ENCODE measurements at places on chromosomes 7 and 10.

DNA sequence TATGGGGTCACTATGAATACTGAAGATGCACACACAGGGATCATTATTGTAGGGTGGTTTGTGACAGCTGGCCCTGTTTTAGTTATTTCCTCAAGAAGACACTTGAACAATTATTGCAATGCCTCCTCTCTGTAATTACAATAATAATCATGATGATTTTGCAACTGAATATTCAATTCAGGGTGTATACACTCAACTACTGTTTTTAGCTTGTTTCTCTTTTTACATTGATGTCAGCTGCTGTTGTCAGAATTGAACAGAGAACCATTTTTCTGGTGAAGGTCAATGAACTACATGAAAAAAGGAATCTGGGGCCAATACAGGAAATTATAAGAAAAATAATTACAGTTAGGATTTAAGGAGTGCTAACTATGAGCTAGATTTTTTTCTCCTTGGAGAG lies 28.6 kb upstream of the MKLN1 start:
- DNase-seq, result no peak

- DNase-seq, result no peak
Observed at GRCh38 chr7:103524042-103524907, 78.3 kb upstream of the SLC26A5 start.

DNA sequence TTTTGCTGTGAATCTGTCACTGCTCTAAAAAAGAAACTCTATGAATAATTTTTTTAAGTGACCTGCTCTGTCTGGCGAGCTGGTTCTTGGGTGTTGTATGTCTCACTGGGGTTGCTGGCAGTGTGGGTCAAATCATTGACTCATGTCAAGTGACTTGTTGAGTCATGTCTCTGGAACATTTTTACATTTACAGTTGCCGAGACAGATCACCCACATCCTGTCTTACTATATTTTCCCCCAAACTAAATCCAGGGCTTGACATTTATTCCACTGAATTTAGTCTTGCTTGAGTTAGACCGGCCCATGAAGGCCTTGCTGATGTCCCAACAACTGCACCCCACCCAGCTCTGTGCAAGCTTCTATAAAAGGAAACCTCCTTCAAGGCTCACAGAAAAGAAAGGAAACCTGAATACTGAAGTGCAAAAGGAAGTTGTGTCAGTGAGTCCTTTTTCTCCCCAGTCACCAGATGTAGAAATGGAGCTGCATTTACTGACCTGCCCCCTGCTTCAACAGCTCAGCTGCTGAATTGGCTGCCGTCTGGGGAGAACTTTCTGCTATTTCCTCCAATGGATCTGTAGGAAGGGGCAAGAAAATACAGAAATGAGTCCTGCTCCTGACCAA lies 290.3 kb downstream of the TNS3 start:
- no peak for DNase-seq

GRCh38 chr7:158945519-158945918 lies 89.2 kb downstream of the DYNC2I1 start:
- DNase-seq, result no peak

GRCh38 chr7:5452937-5453540 lies 29.4 kb upstream of the TNRC18 start:
- no peak for DNase-seq

DNA sequence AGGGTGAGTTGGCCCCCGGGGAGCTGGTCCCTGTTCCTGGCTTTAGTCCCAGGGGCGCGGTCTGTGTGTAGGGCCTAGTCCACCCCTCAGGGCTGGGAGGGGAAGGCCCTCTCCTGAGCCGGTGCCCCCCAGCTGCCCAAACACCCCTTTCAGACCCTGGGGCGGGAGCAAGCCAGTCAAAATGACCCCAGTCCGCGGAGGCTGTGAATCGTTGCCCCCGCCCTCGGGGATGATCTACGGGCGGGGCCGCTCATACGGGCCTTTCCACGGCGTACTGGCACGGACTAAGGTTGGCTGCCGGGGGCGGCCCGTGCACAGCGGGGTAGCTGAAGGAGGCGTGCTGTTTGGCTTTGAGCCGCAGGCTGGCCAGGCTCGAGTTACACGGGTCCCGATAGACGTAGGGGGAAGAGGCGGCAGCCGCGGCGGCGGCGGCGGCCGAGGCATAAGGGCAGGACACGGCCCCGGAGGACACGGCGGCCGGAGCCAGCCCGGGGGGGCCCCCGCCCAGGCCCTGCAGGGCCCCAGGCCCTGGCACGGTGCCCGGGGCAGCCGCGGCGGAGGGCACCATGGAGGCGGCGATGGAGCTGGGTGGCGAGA lies 4.3 kb downstream of the ELOVL3 start:
- peak; percentile 26 for DNase-seq

- DNase-seq, result no peak
Observed at GRCh38 chr7:47924266-47924665, 24.0 kb downstream of the PKD1L1 start.

All from activated CD4-positive, alpha-beta T cell treated with anti-CD3 and anti-CD28 coated beads, Interleukin-2, amount 50 U/mL, for 24 hours (primary cell).